Activated T-cell treated with anti-CD3 and anti-CD28 coated beads, Interleukin-2, amount 50 U/mL, for 72 hours (primary cell): ENCODE measurements at places on chromosomes 5 and 9. TPM values are rescaled to one million over a fixed set of nuclear protein-coding genes. Genes with fewer than 3 reads are reported as not detected.

The LAMC3 gene
- total RNA-seq, result 0.65 TPM

The SOX30 gene
- total RNA-seq, result 0.34 TPM

The TSSK1B gene
- not detected for total RNA-seq

The STXBP1 gene
- 14.5 TPM for total RNA-seq

The IL5 gene
- 2.1 TPM for total RNA-seq

The CER1 gene
- not detected for total RNA-seq

The HRCT1 gene
- total RNA-seq, result not detected

The BTNL8 gene
- 0.74 TPM for total RNA-seq

The SLC6A19 gene
- total RNA-seq, result not detected

The POC5 gene
- total RNA-seq, result 36.5 TPM

The IARS1 gene
- 356 TPM for total RNA-seq

The FRRS1L gene
- total RNA-seq, result not detected

The ST8SIA4 gene
- 47.1 TPM for total RNA-seq

The IL3 gene
- total RNA-seq, result 6.2 TPM

The CDKN2B-AS1 gene
- total RNA-seq, result 0.70 TPM

The NDST1 gene
- 3.5 TPM for total RNA-seq

The NKD2 gene
- 18.7 TPM for total RNA-seq

The PCDHB16 gene
- total RNA-seq, result not detected

The C5orf15 gene
- 21.8 TPM for total RNA-seq

The RASA1 gene
- total RNA-seq, result 26.6 TPM

The PRPF4 gene
- total RNA-seq, result 34.0 TPM

The SPINK5 gene
- not detected for total RNA-seq

The PHF24 gene
- 1.00 TPM for total RNA-seq

The CMBL gene
- 1.2 TPM for total RNA-seq

The GALT gene
- 67.2 TPM for total RNA-seq

The RFK gene
- 9.6 TPM for total RNA-seq

The FAM78A gene
- 42.3 TPM for total RNA-seq

The REEP2 gene
- 11.5 TPM for total RNA-seq
